Diencephalon (tissue), 1 donor: ENCODE measurements at places on chromosomes 6 and 20. TPM values are rescaled to one million over a fixed set of nuclear protein-coding genes. Genes with fewer than 3 reads are reported as not detected.

Gene FOXQ1
- 2.8 TPM for total RNA-seq

Gene CCDC170
- total RNA-seq: 5.5 TPM

Gene NNAT
- 576 TPM for total RNA-seq

Gene CCN6
- not detected for total RNA-seq

Gene ULBP1
- total RNA-seq: 0.23 TPM

Gene TMC2
- total RNA-seq: 3.5 TPM

Gene CRIP3
- total RNA-seq: 6.7 TPM

Gene C6orf118
- 23.5 TPM for total RNA-seq

Gene BPI
- total RNA-seq: 0.46 TPM

Gene PAX1
- not detected for total RNA-seq

Gene CD109
- total RNA-seq: 2.3 TPM

Gene SLC52A3
- 0.46 TPM for total RNA-seq

Gene NEDD9
- 16.4 TPM for total RNA-seq

Gene C6orf163
- 6.2 TPM for total RNA-seq
